Chondrocyte (in vitro differentiated cells): ENCODE measurements at places on chromosomes 7 and 10.

DNA sequence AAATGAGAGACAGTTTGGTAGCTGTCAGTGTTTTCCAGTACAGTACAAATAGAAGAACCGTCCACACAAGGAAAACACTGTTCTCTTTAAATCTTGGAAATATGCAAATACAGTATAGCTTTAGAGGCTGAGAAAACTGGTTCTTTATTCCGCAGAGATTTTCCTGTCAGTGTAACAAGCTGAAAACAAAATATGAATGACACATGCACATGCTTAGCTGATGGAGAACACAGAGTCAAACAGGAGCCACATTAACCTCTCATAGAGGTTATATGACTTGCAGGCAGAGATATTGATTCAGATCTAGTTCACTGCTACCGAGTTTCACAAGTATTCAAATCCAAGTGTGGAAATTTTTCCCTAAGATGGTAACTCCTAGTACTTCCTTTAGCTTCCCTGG is 135.2 kb upstream of the C1QL3 start:
- no peak for DNase-seq
- peaks cover 2% of the 10 kb centered on the region for H3K4me1 ChIP-seq
- H3K36me3 ChIP-seq, result no peaks in the 10 kb centered on the region
- no peaks in the 10 kb centered on the region for H3K27me3 ChIP-seq

DNA sequence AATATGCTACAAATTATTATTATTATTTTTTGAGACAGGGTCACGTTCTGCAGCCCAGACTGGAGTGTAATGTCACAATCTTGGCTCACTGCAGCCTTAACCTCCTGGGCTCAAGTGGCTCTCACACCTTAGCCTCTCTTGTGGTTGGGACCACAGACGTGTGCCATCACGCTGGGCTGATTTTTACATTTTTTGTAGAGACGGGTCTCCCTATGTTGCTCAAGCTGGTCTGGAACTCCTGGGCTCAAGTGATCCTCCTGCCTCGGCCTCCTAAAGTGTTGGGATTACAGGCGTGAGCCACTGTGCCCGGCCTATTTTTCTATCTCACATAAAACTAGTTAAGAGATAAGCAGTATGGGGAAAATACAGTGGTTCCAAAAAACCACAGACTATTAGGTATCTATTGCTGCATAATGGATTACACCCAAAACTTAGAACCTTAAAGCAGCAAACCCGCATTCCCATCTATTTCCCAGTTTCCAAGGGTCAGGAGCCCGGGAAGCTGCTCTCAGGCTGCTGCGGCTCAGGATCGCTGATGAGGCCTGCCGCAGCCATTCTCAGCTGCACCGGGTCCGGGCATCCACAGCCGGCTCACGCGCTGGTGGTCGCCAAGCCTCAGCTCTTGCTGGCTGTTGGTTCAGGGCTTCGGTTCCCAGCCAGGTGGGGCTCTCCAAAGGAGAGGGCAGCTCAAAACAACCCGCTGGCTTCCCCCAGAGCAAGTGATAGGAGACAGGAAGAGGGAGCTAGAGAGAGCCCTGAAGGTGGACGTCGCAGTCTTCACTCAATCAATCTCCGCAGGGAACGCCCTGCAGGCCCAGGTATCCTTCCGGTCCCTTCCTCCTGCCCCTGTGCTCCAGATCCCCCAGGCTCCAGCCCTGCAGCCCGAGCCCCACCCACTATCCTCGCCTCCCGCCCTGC is 128.2 kb downstream of the UBE2H start:
- no peak for DNase-seq
- peak overlapping the region; percentile 90 for H3K27ac ChIP-seq
- peaks cover 36% of the 10 kb centered on the region for H3K4me1 ChIP-seq
- peak overlapping the region; percentile 89 for H3K4me3 ChIP-seq
- H3K27me3 ChIP-seq, result no peaks in the 10 kb centered on the region

DNA sequence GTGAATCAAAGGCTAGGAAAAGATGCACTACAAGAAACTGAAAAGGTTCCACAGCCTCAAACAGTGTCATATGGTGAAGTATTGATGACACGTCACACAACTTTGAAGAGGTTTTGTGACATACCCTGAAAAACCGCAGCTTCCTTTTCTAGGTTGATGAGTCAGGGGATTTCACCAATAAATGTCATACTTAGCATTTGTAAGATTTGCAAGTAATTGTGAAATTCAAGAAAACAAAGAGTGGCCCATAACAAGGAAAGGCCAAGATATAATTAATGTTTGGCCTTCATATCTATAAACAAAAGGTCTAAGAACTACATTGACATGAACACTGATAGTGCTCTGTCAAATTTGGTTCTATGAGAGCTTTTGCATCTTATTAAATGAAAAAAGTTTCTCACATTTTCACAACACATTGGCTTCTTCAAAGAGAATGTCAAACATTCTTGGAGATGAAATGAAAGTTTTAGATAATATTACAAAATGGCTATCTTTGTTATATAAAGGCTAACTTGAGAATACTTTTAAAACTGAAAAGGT is 62.0 kb upstream of the NAMPT start:
- no peaks in the 10 kb centered on the region for H3K27me3 ChIP-seq
- H3K4me1 ChIP-seq, result no peaks in the 10 kb centered on the region
- no peak overlapping the region for H3K4me3 ChIP-seq
- DNase-seq, result no peak

- no peaks in the 10 kb centered on the region for H3K27me3 ChIP-seq
- H3K4me3 ChIP-seq, result no peak overlapping the region
- DNase-seq, result no peak
- peaks cover 6% of the 10 kb centered on the region for H3K4me1 ChIP-seq
These were observed 16.1 kb downstream of the BUD23 start for GRCh38 chr7:73699370-73700068.

- H3K4me3 ChIP-seq, result no peak overlapping the region
- peaks cover 14% of the 10 kb centered on the region for H3K4me1 ChIP-seq
- H3K36me3 ChIP-seq, result no peaks in the 10 kb centered on the region
- DNase-seq, result no peak
These were observed 9.8 kb downstream of the AUTS2 start for GRCh38 chr7:69608049-69608448.

GRCh38 chr10:99872367-99873162 is 90.1 kb downstream of the ABCC2 start:
- DNase-seq, result no peak
- H3K36me3 ChIP-seq, result peaks cover 32% of the 10 kb centered on the region
- H3K27ac ChIP-seq, result no peak overlapping the region
- no peak overlapping the region for H3K4me3 ChIP-seq
- H3K27me3 ChIP-seq, result no peaks in the 10 kb centered on the region
- peaks cover 7% of the 10 kb centered on the region for H3K4me1 ChIP-seq

- DNase-seq, result no peak
- H3K27me3 ChIP-seq, result no peaks in the 10 kb centered on the region
- no peak overlapping the region for H3K4me3 ChIP-seq
- no peaks in the 10 kb centered on the region for H3K36me3 ChIP-seq
- H3K4me1 ChIP-seq, result no peaks in the 10 kb centered on the region
- no peak overlapping the region for H3K27ac ChIP-seq
These were observed 75.6 kb downstream of the SLC37A3 start for GRCh38 chr7:140322759-140323158.

GRCh38 chr10:106836933-106837663 is 327.4 kb downstream of the SORCS1 start:
- H3K4me1 ChIP-seq, result no peaks in the 10 kb centered on the region
- no peaks in the 10 kb centered on the region for H3K36me3 ChIP-seq
- H3K27me3 ChIP-seq, result no peaks in the 10 kb centered on the region
- no peak for DNase-seq
- no peak overlapping the region for H3K27ac ChIP-seq
